AG04450 (cell line): ENCODE measurements at places on chromosomes 7 and 10.
A peak's percentile ranks its signal among the peaks of the same experiment; 100 is the strongest.

DNA sequence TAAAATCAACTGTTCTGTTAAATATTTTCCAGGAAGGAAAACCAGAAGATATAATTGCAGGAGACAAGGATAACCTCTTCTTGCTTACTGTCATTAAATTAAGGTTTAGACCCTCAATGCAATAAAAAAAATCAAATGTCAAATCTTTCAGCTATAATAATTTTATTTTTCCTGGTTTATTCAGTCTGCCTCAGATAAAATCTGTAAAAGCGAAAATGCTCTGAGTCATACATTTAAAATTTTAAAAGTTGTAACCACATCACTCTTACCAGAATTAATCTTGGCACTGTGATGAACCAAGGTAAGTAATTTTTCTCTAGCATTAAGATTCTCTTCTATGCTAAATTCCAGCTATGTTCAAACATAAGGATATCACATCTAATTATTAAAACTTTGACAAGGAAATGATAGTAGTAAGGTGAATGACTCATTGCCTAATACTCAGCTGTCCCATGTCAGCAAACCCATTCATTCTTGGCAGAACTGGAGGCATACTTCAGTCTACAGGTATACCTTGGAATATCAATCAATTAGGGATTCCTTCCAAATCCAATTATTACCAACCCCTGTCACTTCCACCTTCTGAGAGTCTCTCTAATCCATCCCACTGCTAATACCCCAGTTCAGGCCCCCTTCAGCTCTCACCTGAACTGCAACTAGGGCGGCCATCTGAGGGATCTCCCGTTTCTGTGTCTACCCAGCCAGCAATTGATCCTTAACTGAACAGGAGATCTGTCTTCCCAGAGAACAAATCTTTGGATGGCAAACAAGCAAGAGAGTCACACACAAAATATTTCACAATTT lies 434.1 kb downstream of the GRM8 start:
- DNase-seq: no peak

- DNase-seq: no peak
Measured at GRCh38 chr7:6271060-6271658, 1.3 kb downstream of the CYTH3 start.

GRCh38 chr10:26499426-26499825 lies 61.3 kb downstream of the APBB1IP start:
- DNase-seq: no peak

DNA sequence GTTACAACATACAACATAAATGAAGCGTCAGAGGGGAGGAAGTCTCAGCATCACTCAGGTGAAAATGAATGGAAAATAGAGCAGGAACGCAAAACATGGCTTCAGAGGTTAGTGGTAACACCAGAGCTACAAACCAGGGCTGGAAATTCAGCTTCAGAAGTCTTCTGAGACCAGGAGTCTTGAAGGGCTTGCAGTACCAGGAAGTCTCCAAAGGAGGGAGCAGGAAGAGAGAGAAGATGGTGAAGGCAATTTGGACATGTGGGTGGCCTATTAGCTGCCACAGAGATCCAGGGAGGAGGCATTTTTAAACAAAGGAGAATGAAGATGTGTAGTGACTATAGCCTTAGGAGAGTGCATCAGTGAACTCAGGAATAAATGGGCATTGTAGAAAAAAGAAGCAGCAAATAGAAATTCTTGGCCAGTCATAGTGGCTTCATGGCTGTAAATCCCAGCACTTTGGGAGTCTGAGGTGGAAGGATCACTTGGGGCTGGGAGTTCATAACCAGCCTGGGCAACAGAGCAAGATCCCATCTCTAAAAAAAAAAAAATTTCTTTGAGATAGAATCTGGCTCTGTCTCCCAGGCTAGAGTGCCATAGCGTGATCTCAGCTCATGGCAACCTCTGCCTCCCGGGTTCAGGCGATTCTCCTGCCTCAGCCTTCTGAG lies 9.3 kb upstream of the TET1 start:
- peak; percentile 55 for DNase-seq

- DNase-seq: no peak
Measured at GRCh38 chr7:100169147-100169850, 882 bp upstream of the GAL3ST4 start.

- DNase-seq: no peak
Measured at GRCh38 chr7:34165927-34166550, 260.7 kb downstream of the BMPER start.

- no peak for DNase-seq
Measured at GRCh38 chr7:142670511-142670910, 78.8 kb upstream of the PRSS1 start.

DNA sequence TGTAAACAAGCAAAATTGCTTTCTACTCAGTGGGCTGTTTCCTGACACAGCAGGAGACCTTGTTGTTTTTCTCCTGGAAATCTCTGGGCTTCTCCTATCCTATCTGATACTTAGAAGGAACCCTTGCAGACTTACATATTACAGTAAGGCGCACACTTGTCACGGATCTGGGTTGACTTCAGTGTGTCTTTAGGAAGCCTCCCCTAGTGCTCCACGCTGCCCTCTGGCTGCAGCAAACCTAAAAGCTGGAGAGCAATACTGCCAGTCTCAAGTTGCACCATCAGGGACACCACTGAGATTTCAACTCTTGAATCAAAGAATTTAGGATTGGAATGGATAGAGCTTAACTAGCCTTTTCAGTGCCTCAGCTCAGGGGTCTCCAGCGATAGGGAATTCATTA lies 495.3 kb downstream of the LRMDA start:
- no peak for DNase-seq

- DNase-seq: no peak
Measured at GRCh38 chr10:132321726-132322125, 10.3 kb upstream of the LRRC27 start.

GRCh38 chr10:78889536-78890063 lies 179.2 kb upstream of the ZMIZ1 start:
- DNase-seq: no peak

DNA sequence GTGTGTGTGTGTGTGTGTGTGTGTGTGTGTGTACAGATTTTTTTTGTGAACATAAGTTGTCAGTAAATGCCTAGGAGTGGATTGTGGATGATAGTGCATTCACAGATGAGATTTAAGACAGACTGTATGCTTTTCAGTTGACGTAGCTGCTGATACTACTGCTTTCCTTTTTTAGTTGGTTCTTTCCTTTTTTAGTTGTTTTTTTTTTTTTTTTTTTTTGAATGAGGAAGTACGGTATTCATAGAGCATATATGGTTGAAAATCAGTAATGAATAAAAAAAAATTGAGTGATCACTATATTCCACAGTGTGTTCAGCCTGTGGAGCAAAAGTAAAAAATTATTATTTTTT lies 80.5 kb downstream of the RBM33 start:
- no peak for DNase-seq

GRCh38 chr7:122299624-122300210 lies 4.8 kb downstream of the FEZF1 start:
- no peak for DNase-seq

GRCh38 chr7:68309271-68309670 lies 1289.0 kb upstream of the AUTS2 start:
- no peak for DNase-seq

- no peak for DNase-seq
Measured at GRCh38 chr10:30742471-30742870, 112.9 kb upstream of the LYZL2 start.

- DNase-seq: no peak
Measured at GRCh38 chr7:15600298-15600697, 38.5 kb upstream of the AGMO start.

DNA sequence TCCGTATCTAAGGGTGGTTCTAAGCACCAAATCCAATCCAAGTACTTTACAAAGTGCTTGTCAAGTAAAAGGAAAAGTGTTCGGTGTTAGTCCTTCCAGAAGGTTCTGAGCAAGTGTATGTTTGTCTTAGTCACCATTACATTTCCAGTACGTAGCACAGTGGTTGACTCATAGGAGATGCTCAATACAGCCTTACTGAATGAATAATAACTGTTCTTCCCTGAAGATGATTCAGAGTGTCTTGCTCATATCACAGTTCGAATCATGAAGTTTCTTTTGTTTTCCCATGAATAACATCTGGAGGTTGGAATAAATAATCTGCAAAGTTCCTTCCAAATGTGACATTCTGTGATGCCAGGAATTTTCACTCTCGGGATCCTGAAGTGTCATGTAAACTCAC lies 53.4 kb downstream of the WNT2 start:
- peak; percentile 81 for DNase-seq

DNA sequence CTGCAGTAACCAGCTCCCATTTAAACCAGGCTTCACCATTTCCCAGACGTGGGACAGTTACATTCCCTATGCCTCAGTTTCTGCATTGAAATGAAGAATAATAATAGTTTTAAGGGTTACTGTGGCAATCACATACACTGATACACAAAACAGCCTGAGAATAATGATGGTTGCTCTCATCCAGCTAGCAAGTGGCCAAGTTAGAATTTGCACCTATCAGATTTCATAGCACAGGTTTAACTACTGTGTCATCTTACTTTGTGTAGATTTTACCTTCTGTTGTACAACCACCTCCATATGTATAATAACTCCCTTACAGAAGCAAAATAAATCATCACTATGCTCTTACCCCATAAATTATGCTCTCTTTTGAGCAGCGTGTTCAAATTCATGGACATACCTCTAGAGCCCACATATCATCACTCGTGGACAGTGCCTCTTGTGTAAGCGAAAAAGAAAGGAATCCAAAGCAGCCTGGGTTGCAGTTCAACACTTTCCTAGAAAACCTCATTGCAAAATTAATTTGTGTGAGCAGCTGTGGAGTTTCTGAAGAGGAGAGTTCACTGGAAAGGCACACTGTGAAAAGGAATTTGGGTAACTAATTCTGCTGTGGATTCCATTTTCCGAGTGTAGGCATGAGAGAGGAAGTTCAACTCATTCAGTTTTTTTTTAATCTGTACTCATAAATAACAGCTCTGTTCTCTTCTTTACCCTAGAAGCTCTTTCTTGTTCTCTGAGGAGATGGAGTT lies 492.5 kb downstream of the ARL4A start:
- no peak for DNase-seq

GRCh38 chr10:109348324-109348723 lies 575.0 kb downstream of the XPNPEP1 start:
- no peak for DNase-seq

GRCh38 chr10:36669615-36670352 lies 455.6 kb upstream of the ANKRD30A start:
- DNase-seq: no peak

GRCh38 chr10:122853665-122854313 lies 8.1 kb upstream of the CUZD1 start:
- DNase-seq: no peak

DNA sequence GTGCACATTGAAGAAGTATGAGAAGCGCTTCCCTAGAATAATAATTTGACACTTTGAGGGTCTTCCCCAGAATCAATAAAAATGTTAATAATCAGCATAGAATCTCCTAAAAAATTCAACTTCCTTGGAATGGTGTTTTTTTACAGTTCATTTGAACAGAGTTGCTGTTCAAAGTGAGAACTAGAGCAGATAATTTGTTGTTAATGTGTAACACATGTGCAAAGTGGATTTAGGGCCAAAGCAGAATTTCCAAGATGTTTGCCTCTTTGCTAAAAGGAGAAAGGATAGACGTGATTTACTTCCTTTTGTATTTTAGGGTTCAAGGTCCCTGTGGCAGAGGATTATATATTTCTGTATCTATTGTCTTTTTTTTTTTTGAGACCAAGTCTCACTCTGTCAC lies 73.8 kb downstream of the ZNF277 start:
- no peak for DNase-seq

GRCh38 chr7:28726555-28726954 lies 231.6 kb downstream of the TRIL start:
- no peak for DNase-seq

DNA sequence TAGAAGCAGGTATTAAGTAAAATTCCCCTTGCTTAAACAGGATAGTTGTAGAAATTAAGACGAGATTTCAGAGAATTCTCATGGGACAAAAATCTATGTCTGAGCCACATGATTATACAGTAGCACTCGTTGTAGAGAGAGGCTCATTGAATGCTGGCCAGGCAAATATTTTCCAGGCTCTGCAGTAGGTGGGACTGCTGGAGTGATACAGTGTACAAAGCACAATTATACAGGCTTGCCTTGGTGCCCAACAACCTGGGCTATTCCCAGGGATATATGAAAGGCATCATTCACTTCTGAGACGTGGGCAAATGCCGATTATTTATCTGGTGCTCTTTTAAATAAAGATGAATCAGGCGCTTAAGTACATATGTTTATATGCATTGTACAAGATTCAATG lies 380.6 kb downstream of the PHTF2 start:
- no peak for DNase-seq

GRCh38 chr7:26782501-26782900 lies 81.9 kb downstream of the SKAP2 start:
- no peak for DNase-seq

DNA sequence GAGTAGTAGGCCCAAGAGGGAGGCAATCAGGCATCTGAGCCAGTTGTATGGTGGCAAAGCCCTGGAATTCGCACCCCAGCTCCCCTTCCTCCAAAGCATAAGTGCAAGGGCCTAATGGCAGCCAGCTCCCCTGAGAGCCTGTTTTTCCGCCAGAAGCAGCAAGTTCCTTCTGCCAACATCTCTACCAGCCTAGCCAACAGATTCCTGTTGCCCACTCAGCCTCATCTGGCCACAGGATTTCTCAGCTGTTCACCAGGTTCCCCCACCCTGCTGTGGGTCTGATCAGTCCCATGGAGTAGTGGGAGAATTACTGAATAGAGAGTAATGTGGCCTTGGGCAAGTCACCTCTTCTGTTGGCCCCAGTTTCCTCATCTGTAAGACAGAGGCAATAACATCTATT lies 186.2 kb upstream of the PDE1C start:
- DNase-seq: no peak

GRCh38 chr7:108122181-108122580 lies 8.0 kb downstream of the LAMB4 start:
- DNase-seq: no peak

DNA sequence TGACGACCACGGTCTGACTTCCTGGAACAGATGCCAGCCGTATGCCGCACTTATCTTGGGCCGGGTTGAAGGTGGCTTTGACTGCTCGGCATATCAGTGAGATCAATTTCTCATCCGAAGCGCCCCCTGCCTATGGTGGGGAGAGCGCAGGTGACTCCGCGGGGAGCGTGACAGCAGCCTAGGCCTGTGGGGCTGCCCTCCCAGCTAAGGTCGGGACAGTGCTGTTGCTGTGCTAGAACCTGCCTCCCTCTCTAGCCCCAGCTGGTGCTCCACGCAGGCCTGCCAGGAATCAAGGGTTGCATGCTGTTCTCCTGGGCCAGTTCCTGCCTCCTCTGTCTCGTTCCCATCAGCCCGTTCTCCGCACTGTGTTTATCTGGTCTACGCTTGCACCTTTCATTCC lies 49.8 kb downstream of the PODXL start:
- DNase-seq: no peak

GRCh38 chr10:52729271-52730104 lies 43.1 kb downstream of the MBL2 start:
- DNase-seq: no peak

- peak; percentile 78 for DNase-seq
Measured at GRCh38 chr10:59894114-59894513, 12.2 kb downstream of the CCDC6 start.

DNA sequence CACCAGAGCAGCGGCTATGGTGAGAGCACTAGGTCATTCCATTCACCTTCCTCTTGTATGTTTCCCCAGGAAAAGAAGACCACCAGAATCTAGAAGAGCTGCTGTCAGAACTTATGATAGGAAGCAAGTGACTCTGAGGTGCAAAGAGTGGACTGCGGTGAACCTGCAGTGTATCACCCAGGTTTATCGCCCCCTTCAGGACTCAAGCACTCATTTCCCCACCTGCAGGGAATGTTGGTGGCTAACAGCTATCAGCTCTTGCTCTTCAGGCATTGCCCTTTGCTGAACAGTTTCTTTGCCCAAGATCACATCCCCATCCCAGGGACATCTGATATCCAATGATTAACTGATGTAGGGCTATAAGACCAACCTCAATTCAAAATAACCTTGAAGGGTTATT lies 66.3 kb upstream of the IL6 start:
- DNase-seq: no peak

GRCh38 chr10:71970331-71970730 lies 6.1 kb downstream of the CHST3 start:
- no peak for DNase-seq
